ENCODE measurements at places on chromosomes 11 and 22.

- DNase-seq = no peak
- H3K4me3 ChIP-seq = no peak overlapping the region
- no peak overlapping the region for H3K27ac ChIP-seq
- no peaks in the 10 kb centered on the region for H3K27me3 ChIP-seq
Observed at GRCh38 chr11:120352405-120352804, 16.2 kb downstream of the ARHGEF12 start.

DNA sequence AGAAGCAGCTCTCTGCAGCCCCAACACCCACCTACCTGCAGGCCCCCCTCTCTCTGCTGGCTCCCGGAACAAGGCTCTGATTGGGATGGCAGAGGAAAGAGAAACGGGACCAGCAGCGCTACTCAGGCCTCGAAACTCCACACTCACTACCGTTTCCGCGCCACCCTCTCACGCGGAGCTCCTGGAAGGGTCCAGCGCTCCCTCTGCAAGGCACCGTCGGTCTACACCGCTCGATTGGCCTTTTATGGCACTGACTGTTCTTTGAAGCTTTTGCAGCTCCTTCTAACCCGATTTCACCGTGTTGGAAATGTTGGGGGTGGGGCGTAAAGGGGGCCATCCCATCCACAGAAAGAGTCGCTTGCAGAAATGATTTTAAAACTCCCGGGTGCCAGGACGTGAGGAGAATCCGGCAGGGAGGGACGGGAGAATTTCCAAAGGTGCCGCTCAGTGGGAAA lies 323 bp upstream of the PANX1 start:
- no peak for DNase-seq
- peaks cover 32% of the 10 kb centered on the region for H3K4me1 ChIP-seq
- no peaks in the 10 kb centered on the region for H3K36me3 ChIP-seq
- no peaks in the 10 kb centered on the region for H3K27me3 ChIP-seq
- H3K4me3 ChIP-seq = peak overlapping the region; percentile 70
- H3K27ac ChIP-seq = peak overlapping the region; percentile 98

DNA sequence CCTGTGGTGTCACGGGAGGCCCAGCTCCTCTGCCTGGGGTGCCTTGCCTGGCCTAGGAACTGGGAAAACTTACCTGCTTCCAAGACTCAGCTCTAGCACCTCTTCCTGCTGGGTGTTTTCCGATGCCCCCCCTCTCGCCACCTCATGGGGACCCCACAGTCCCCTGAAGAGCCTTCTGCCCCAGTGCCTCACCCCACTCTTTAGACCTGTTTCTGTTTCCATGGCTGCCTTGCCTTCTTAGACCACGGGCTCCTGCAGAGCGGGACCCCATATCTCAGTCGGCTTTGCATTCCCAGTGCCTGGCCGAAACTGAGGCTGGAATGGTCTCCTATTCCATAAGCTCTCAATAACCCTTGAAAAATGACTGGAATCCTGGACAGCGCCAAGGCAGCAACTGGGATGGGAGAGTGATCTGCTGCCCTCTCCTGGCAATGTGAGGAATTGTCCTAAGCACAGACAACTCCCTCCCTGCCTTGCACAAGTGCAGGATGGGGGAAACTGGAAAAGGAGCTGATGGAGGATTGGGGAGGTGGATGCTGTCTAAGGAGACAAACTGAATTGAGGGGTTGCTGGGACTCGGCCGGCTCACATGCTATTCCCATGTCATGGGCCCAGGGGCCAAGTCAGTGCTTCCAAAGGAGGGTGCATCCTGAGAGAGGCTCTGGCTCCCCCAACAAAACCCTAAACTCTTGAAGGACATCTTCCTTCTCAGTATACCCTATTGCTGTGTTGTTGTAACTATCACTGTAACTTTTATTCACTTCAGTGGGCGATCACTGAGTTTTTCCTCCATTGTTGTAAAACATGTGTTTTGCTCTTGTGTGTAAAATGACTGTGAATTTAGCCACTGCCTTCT lies 26.6 kb upstream of the IL17RA start:
- no peaks in the 10 kb centered on the region for H3K36me3 ChIP-seq
- no peak overlapping the region for H3K27ac ChIP-seq
- H3K4me1 ChIP-seq = no peaks in the 10 kb centered on the region
- no peak overlapping the region for H3K4me3 ChIP-seq
- DNase-seq = no peak
- H3K27me3 ChIP-seq = no peaks in the 10 kb centered on the region

- DNase-seq = no peak
- H3K27ac ChIP-seq = no peak overlapping the region
- H3K36me3 ChIP-seq = no peaks in the 10 kb centered on the region
Observed at GRCh38 chr11:120520091-120520822, 8.7 kb downstream of the GRIK4 start.

GRCh38 chr22:36584666-36585065 lies 55.7 kb upstream of the EIF3D start:
- no peak for DNase-seq
- no peak overlapping the region for H3K27ac ChIP-seq
- H3K36me3 ChIP-seq = no peaks in the 10 kb centered on the region
- H3K4me3 ChIP-seq = no peak overlapping the region
- H3K27me3 ChIP-seq = no peaks in the 10 kb centered on the region

DNA sequence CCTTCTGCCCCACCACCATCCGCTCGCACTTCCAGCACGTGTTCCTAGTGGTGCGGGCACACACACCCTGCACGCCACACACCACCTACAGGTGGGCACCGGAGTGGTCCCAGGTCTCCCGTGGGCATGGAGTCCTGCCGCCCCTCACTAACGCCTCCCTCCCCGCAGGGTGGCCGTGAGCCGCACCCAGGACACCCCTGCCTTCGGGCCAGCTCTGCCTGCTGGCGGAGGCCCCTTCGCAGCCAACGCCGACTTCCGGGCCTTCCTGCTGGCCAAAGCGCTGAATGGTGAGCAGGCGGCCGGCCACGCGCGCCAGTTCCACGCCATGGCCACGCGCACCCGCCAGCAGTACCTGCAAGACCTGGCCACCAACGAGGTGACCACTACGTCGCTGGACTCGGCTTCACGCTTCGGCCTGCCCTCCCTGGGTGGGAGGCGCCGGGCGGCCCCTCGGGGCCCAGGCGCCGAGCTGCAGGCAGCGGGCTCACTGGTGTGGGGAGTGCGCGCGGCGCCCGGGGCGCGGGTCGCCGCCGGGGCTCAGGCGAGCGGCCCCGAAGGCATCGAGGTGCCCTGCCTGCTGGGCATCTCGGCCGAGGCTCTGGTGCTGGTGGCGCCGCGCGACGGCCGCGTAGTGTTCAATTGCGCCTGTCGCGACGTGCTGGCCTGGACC lies 8.5 kb downstream of the SIPA1 start:
- peaks cover 86% of the 10 kb centered on the region for H3K36me3 ChIP-seq
- H3K27me3 ChIP-seq = no peaks in the 10 kb centered on the region
- no peak for DNase-seq
- peak overlapping the region; percentile 64 for H3K27ac ChIP-seq
- peak overlapping the region; percentile 65 for H3K4me3 ChIP-seq

GRCh38 chr22:17684245-17684644 lies 45.7 kb downstream of the BCL2L13 start:
- DNase-seq = no peak
- no peak overlapping the region for H3K4me3 ChIP-seq
- H3K27me3 ChIP-seq = no peaks in the 10 kb centered on the region
- H3K4me1 ChIP-seq = no peaks in the 10 kb centered on the region

DNA sequence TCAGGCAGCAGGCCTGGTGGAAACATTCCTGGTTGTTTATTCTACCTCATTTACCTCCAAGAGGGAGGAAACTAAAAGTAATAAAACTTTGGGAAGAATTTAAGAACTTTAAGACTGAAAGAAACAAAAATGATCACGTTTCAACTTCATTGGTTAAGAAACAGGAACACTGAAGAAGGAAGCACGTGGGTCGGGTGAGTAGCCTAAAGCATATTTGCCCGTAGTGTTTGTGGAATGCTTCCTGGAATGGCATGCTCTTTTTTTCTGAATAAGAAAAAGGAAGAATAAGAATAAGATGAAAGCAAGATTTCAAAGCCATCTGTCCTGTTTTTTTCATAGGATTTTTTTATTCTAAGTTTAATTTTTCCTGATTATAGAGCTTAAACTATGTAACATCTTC lies 83.1 kb downstream of the WNT11 start:
- DNase-seq = no peak
- no peak overlapping the region for H3K27ac ChIP-seq
